Epithelial cell of prostate (primary cell): ENCODE measurements at places on chromosomes 3 and 15.

- DNase-seq: no peak
Measured at GRCh38 chr15:79310612-79310984, 314 bp upstream of the TMED3 start.

GRCh38 chr3:480070-480469 lies 283.5 kb downstream of the CHL1 start:
- no peak for DNase-seq

DNA sequence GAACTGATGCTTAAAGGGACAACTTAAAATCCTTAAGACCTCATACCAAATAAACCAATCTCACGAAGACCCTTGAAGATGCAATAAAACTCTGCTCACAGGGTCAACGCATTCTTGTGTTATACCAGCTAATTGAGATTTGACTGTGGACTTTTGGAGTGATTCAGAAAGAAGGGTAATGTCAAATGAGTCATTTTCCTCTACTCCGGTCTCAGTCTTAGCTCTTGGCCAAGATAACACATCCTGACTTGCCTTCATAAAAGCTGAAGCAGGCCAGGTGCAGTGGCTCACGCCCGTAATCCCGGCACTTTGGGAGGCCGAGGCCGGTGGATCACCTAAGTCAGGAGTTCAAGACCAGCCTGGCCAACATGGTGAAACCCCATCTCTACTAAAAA lies 3.8 kb downstream of the PKM start:
- peak; percentile 91 for DNase-seq

- no peak for DNase-seq
Measured at GRCh38 chr3:155070316-155070715, 9.8 kb upstream of the MME start.

GRCh38 chr3:113273011-113273410 lies 61.7 kb downstream of the BOC start:
- DNase-seq: no peak

- DNase-seq: no peak
Measured at GRCh38 chr3:12916159-12916558, 74.8 kb upstream of the RPL32 start.

- DNase-seq: no peak
Measured at GRCh38 chr3:183212565-183212964, 40.5 kb upstream of the B3GNT5 start.

- DNase-seq: peak; percentile 36
Measured at GRCh38 chr3:23804441-23805209, 1.1 kb upstream of the UBE2E1 start.

GRCh38 chr3:53753518-53754183 lies 92.6 kb downstream of the CHDH start:
- DNase-seq: no peak

GRCh38 chr3:172184106-172184822 lies 144.9 kb downstream of the FNDC3B start:
- DNase-seq: no peak

DNA sequence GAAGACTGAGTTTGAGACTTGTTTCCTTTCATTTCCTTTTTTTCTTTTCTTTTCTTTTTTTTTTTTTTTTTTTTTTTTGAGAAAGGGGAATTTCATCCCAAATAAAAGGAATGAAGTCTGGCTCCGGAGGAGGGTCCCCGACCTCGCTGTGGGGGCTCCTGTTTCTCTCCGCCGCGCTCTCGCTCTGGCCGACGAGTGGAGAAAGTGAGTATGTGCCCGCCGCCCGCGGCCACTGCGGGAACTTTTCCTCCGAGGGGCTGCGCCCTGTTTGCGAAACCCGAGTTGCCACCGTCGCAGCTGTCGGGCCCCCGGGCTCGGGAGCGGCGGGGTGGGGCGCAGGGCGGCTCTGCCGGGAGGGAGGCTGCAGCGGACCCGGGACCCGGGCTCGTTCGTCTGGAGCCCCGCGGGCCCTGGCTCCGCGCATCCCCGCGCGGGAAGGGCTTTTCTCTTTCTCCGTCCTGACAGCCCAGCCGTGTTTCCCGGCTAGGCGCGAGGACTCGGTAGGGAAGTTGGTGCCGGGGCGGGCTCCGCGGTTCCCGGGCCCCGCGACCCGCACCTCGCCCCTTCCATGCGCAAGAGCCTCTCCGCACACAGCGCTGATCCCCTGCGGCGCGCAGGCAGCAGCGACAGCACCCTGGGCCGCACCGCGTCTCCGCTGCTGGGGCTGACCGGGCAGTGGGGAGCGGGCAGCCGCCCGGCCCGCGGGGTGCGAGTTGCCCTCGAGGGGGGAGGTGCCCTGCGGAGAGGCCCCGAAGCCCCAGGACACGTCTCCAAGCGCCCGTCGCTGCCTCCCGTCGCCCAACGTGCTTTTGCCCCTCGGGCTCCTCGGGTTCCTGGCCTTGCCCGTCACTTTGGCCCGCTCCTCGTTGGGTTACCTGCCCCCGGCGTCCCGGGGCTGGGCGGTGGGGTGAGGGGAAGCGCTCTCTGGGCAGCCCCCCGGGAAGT lies 1.4 kb downstream of the IGF1R start:
- DNase-seq: no peak

- no peak for DNase-seq
Measured at GRCh38 chr3:14925729-14926591, 21.4 kb upstream of the NR2C2 start.

- DNase-seq: no peak
Measured at GRCh38 chr3:104040896-104041295, 1325.8 kb upstream of the ALCAM start.

GRCh38 chr15:51652084-51652668 lies 29.1 kb upstream of the SCG3 start:
- no peak for DNase-seq

DNA sequence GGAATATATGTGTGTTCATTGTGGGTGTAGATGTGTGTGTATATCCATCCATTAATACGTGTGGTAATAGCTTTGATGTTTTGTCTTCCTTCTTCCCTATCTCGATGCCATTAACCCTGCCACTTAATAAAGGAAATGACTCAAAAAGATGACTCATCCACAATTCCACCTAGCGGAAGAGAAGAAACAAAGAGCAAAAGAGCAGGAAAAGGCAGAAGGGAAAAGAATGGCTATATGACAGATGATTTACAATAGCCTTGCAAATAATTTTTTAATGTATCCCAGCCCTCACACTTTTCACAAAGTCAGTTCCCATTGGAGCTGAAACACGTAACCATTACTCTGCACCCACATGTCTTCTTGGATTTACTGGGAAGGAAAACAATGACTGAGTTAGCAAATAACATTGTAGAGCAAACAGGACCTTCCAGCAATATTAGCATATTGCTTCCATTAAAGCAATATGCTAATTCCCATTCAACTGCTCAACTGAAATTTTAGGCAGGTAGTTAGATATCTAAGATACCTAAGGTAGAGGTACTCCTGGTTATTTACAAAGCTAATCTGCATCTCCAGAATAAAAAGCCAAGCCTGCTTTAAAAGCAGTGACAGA lies 197.2 kb downstream of the KCNAB1 start:
- peak; percentile 46 for DNase-seq

DNA sequence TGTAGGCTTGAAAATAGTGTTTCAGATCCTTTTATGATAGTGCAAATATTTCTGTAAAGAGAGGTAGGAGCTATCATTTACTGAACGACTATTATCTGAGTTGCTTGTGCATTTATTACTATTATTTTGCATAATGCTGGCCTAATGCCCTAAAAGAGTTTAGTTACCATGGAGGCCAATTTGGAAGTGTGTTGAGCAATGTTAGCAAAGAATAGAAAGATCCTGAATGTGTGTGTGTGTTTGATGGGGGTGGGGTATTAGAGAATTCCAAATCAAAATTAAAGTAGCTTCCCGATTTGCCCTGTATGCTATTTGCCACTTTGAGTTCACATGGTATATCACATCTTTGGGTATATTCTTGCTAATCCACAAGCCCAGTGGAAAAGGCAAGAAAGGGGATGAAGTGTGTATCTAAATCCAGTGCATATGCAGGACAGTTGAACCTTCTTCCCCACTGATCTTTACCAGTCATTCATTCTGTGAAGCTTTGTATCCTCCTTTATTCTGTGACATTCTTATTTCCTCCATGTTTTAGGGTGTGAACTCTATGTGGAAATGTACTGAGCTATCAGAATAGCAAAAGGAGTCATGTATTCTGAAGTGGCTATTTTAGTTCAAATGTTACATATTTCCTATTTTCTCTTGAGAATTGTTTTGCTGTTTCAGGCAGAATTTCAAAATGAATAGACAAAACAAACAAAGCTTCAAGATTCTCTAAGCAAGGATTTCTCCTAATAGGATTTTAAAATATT lies 45.7 kb upstream of the PLSCR5 start:
- no peak for DNase-seq

DNA sequence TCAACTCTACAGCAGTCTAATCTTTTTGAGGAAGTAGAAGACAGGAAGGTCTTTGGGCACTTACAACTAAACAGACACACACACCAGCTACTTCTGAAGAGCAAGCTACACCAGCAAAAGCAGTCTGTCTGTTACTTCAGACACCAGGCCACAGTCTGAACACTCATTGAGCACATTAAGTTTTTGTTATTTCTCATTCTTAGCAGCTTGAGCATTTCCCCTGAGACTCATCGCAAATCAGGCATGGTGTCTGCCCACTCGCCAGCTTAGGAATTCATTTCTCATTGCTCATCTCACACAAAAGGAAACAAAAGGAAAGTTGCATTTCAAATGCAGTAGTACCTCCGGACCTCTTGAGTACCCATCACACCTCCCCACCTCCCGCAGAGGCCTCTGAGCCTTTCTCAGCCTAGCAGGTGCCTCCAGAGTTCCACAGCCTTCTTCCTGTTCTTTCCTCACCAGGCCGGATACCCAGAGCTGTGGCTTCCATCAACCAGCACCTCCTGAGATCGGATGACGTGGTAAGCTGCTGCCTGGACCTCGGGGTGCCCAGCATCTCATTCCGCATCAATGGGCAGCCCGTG lies 302.0 kb downstream of the RYR3 start:
- DNase-seq: no peak

DNA sequence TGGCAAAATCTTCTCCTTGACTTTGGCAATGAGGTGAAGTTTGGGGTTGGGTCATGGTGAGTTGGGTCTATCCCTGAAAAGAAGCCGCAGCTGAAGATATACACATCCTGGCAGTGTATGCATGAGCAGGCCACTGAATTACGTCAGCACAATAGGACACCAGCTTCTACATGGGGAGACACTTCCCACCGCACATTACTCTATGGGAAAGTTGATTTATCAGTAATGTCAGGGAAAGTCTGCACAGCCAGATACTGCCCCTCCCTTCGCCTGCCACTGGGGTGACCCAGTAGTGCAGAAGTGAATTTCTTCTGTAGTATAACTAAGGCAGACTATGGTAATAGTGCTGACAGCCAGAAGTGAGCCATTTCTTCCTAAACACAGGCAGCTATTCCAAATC lies 245.0 kb downstream of the NTRK3 start:
- DNase-seq: no peak

- DNase-seq: no peak
Measured at GRCh38 chr3:43869491-43869890, 178.8 kb downstream of the ABHD5 start.

GRCh38 chr15:33908406-33908805 lies 59.9 kb upstream of the CHRM5 start:
- DNase-seq: no peak

DNA sequence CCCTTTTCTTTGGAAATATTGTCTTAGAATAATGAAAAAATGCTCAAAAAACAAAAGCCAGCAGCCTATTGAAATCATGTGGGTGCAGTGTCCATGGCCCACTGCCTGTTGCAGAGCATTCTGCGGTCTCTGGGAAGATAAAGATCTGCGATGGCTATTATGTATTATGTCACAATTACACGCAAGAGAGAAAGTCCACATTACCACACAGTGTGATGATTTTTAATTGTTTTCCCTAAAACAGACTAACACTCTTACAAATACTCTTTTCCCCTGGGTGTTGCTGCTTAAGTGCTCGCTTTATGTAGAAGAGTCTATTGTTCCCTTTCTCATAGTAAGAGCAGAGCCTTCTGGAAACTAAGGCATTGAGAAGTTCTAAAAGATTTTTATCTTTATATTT lies 32.2 kb downstream of the SSR3 start:
- no peak for DNase-seq

DNA sequence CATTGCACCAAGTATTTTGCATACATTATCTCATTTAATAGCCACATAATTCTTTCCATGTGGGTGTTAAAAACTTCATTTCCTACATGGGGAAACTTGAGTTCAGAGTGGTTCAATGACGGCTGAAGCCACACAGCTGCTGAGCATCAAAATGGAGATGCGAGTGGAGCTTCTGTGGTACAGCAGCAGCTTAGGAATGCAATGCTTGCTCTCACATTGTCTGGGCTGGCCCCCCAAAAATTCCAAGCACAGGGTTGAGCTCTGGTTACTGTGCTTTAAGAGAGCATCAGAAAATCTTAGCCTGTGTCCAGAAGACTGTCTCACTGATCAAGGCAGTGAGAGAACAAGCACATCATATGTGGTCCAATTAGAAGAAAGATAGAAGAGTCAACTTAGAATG lies 57.4 kb upstream of the GADL1 start:
- no peak for DNase-seq

DNA sequence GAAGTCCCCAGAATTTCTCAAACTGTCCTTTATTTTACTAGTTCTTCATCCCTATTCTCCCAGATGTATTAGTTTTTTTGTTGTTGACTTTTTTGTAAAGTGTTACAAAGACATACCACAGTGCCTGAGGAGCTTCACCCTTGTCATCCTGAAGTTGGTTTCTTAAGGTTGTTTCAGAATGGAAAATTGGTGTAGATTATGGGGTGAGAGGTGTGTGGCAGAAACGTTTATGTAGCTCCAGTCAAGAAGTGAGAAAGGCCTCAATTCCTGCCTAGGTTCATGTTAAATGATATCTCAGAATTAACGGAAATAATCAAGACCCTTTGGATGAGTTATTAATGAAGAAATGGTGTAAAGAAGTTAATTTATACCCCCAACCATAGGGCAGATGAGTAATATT lies 6.8 kb downstream of the EDEM1 start:
- DNase-seq: no peak

- no peak for DNase-seq
Measured at GRCh38 chr15:63233667-63234423, 43.6 kb upstream of the APH1B start.

- DNase-seq: no peak
Measured at GRCh38 chr3:72476139-72476483, 372.1 kb downstream of the SHQ1 start.

GRCh38 chr3:83877910-83878309 lies 1080.9 kb upstream of the CADM2 start:
- DNase-seq: no peak

GRCh38 chr15:82807920-82808633 lies 1.4 kb upstream of the WHAMM start:
- DNase-seq: no peak

DNA sequence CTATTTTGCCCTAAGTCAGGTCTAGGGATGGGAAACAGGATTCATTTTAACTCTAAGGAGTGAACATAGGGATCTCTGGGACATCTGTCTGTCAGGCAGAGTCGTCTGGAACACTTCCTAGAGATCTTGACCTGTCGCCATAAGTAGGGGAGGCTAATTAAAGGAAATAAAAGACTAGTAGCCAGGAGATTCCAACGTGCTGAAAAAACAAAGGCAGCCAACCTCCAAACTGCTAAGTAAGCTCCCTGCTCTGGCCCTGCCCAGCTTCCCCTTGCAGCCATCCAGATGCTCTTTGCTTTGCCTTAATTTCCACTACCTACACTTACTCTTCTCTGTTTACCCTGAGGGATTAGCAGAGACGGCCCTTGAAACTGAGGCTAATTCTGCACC lies 18.4 kb upstream of the TSEN2 start:
- no peak for DNase-seq

- DNase-seq: no peak
Measured at GRCh38 chr15:73295630-73296286, 73.0 kb downstream of the HCN4 start.
